ENCODE measurements at places on chromosomes 7 and 10. TPM values are rescaled to one million over a fixed set of nuclear protein-coding genes. Genes with fewer than 3 reads are reported as not detected.

Gene MCU
- total RNA-seq: 16.3 TPM

DNA sequence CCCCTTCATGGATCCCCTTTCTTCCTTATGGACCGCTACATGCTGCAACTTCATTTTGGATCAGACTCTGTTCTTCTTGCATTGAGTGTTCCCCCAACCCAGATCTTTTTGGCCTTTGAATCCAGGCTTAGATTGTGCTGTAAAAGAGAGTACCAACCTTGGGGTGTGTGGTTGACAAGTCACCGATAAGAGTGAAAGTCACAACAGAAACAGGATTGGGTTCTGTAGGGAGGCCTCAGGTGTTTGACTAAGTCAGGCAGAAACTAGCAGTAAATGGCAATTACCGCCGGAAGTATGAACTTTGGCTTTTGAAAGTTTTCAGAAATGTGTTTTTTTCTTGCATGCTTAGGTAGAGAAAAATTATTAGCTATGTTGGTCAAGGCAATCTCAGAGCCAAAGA is 89.3 kb downstream of the TMEM106B start:
- no peak for DNase-seq
- H3K4me1 ChIP-seq: no peaks in the 10 kb centered on the region
- H3K36me3 ChIP-seq: no peaks in the 10 kb centered on the region

- no peak overlapping the region for H3K27ac ChIP-seq
- no peaks in the 10 kb centered on the region for H3K27me3 ChIP-seq
- no peaks in the 10 kb centered on the region for H3K36me3 ChIP-seq
Observed at GRCh38 chr7:101915000-101915399, 97.6 kb downstream of the CUX1 start.

- H3K27me3 ChIP-seq: peaks cover 35% of the 10 kb centered on the region
- peaks cover 6% of the 10 kb centered on the region for H3K4me1 ChIP-seq
- peak overlapping the region; percentile 91 for H3K4me3 ChIP-seq
- no peaks in the 10 kb centered on the region for H3K36me3 ChIP-seq
Observed at GRCh38 chr10:42753507-42754154, 29.0 kb upstream of the BMS1 start.

DNA sequence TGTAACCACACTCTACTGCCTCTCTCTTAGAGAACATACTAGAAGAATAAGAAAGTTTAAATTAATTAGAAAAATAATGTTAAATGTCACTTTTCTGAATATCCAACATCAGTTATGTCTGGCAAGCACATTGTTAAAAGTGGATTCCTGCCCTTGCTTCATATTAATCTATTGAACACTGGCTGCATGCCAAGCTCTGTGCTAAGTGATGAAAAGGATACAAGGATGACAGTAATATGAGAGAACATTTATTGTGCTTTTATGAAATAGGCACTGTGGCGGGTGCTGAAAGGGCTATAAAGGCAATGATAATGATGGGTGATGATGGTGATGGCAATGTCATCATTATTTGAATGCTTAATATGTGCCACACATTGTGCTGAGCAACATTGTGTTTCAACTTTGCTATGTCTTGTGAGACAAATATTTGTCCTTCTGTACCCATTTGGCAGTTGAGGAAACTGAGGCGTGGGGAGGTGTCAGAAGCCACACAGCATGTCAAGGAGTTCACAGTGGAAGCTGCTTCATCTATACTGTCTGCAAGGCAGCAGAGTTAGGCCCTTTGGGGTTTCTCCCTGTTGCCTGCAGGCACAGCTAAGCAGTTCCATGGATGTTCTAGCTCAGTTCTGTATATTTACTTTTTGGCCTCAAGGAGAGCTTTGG is 64.2 kb upstream of the RAPGEF5 start:
- H3K27ac ChIP-seq: no peak overlapping the region
- no peak overlapping the region for H3K4me3 ChIP-seq
- H3K27me3 ChIP-seq: no peaks in the 10 kb centered on the region
- H3K4me1 ChIP-seq: no peaks in the 10 kb centered on the region
- no peak for DNase-seq

- H3K4me1 ChIP-seq: peaks cover 13% of the 10 kb centered on the region
- no peaks in the 10 kb centered on the region for H3K36me3 ChIP-seq
- no peak overlapping the region for H3K27ac ChIP-seq
Observed at GRCh38 chr10:30216821-30217220, 132.3 kb downstream of the MTPAP start.

GRCh38 chr10:43220657-43221418 is 46.0 kb downstream of the RASGEF1A start:
- no peak for DNase-seq
- H3K4me1 ChIP-seq: peaks cover 16% of the 10 kb centered on the region
- H3K4me3 ChIP-seq: no peak overlapping the region
- H3K36me3 ChIP-seq: no peaks in the 10 kb centered on the region
- peaks cover 13% of the 10 kb centered on the region for H3K27me3 ChIP-seq

DNA sequence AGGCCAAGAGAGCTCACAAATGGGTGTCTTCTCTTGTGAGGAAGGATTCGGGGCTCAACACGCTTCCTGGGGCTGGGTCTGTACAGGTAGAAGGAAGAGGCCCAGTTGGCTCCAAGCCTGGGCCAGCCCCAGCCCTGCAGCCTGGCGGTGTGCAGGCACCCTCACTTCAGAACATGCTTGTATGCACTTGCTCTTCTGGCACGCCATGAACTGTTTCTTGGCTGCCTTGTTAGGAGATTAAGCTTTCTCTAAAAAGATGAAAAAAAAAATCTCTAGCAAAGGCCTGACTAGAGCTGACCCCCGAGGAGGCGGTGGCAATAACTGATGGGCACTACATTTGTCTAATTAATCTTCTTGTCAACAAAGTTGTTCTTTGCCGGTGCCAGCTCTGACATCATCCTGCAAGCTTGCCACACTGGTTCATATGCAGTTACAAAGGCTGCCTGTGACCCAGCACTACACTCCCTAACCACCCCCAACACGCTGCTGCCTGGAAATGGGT is 94.7 kb downstream of the WDR11 start:
- no peak overlapping the region for H3K27ac ChIP-seq
- peaks cover 15% of the 10 kb centered on the region for H3K4me1 ChIP-seq
- H3K27me3 ChIP-seq: peaks cover 28% of the 10 kb centered on the region
- H3K36me3 ChIP-seq: no peaks in the 10 kb centered on the region
- no peak overlapping the region for H3K4me3 ChIP-seq
